ENCODE measurements at places on chromosomes 2 and 18.

DNA sequence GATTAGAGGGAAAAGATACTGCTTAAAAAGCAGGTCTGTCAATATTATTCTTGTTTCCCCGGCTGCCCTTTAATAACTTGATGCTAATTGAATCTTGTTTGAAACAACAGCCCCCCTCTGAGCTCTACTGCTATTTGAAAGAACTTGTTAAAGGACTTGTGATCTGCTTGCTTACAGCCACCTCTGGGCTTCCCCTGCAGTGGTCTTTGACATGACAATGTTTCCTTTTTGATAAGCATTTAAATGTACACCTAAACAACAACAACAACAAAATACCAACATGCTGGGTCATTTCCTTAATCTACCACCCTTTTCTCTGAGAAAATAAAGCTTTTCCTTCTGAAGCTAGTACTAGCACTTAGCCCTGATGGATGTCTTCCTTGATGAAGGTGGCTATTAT is 3.9 kb downstream of the HOXD1 start:
- no peak for DNase-seq

GRCh38 chr2:5535301-5535700 is 156.9 kb upstream of the SOX11 start:
- DNase-seq = no peak

GRCh38 chr2:32783469-32783868 is 155.6 kb downstream of the TTC27 start:
- no peak for DNase-seq

DNA sequence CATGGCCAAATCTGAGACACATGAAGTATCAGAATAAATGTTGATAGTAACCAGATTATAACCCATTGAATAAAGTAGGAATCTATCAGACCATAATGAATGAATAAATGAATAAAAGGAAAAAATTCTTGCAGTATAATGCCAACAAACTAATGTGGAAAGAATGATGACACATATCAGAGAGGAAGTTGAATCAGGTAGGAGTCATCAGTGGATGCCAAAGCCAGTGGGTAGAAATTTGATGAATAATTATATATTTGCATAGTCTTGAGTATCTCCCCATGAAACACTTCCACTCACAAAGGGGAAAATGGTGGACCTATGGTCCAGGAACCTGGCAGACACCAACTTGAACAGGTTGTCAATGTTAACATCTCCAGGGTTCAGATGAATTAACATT is 68.6 kb downstream of the GALNT3 start:
- DNase-seq = no peak

DNA sequence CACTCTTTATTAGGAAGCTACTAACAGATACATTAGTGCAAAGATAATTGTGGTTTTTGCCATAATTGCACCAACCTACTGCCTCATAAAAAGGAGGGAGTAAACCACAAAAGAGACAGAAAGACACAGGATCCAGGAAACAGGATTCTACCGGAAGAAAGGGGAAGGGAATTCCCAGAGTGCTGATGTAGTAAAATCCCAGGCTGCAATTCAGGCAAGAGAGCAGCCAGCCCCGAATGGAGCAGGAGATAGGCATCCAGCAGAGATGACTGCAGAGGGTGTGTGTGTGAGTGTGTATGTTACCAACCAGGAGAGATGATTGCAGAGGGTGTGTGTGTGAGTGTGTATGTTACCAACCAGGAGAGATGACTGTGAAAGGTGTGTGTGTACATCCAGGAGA is 84.4 kb downstream of the KCNS3 start:
- no peak for DNase-seq

GRCh38 chr18:35467624-35468016 is 30.1 kb downstream of the INO80C start:
- DNase-seq = no peak

- no peak for DNase-seq
These were observed 33.8 kb upstream of the STK17B start for GRCh38 chr2:196205011-196205766.

DNA sequence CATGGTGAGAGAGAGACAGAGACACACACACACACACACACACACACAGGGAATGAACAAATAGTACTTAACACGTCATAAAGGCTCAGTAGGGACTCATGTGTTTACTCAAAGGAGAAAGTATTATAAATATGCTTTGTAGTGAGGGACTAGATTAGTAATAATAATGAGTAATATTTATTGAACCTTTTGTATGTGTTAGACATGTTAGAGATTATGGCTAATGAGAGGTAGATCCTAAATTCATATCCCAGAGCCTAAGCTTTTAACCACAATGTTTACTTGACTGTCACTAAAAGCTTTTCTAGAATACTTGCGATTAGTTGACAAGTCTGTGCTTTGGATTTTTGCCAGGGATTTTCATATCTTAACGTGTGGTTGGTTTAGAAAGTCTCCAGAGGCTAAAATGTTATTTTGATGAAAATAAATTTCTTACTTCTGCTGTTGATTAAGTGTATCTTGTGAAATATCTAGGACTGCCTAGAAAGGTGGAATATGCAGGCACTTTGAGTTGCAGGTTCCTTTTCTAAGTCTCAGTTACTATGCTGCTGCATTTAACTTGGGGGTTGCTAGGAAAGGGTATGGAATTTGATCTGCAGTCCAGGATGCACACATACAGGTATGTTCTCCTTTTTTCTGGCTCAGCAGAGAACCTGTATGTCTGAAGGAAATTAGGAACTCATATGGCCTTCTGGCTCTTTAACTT is 64.5 kb downstream of the UBR3 start:
- DNase-seq = no peak

GRCh38 chr2:237153181-237153580 is 67.5 kb downstream of the COPS8 start:
- no peak for DNase-seq

DNA sequence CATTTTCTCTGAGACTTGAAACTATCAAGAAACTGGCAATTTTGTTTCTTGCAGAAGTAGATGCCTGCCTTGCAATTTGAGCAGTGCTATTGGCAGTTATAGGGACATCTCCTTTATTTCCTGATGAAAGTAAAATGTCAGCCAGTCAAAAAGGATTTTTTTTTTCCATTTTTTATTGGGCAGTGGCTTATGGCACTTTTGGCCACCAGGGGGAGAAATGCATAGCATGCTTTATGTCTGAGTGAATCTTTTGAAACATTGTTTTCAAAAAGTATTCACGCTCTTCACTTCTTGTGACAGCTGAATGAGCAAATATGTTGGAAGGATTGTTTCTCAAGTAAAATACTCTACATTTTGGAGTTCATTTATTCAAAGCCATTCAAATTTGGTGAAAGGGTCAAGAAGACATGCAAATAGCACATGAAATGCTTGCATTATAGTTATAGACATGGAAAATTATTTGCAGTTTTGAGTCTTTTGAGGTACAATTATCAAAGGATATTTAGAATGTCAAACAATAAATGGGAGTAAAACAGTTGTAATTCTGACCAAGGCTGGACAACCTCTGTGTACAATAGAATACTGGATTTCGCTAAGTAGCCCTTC is 491.0 kb downstream of the CDH2 start:
- no peak for DNase-seq

DNA sequence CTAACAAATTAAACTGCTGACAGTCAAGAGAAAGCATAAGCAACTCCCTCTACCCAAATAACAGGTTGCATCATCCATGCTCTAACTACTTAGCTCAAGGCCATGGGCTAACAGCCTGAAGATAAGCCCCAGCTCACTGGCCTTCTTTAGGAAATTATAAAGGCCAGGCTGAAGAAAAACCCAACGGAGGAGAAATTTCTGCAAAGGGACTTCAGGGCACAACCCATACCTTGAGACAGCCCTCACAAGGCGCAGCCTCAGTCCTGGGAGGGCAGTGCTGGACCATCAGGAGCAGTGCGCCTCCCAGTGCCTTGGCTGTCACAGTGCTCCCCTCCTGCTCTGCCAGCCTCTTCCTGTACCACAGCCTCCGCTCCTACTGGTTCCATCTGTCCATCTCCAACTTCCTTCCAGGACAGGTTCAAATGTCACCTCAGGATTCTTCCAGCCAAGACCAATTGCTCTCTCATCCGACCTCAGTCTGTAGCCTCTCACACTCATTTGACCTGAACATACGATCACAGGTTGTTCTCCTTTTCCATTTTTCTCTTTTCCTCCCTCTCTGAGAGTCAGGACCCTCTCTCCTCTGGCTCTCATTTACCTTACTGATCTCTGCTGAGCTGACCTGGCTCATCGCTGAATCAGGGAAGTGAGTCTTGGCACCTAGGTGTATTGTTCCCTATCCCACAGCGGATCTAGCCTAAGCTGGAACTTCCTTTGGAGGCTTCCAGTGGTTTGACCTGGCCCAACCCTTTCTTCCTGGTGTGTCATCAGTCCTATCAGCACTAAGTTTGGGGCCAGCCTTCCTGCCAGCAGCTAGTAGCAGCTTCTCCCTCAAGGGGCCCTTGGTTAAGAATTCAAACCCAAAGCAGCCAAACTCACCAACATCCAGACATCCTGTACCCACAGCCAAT is 1.9 kb downstream of the MCFD2 start:
- no peak for DNase-seq

- no peak for DNase-seq
These were observed 95.0 kb downstream of the TNFRSF11A start for GRCh38 chr18:62420151-62420512.

- DNase-seq = no peak
These were observed 376.6 kb downstream of the PTH2R start for GRCh38 chr2:208783184-208783583.

- DNase-seq = no peak
These were observed 62.9 kb downstream of the KCNE4 start for GRCh38 chr2:223114917-223115316.
